Tibial artery (tissue), 4 donors: ENCODE measurements at places on chromosomes 6 and 20.

- H3K27ac ChIP-seq = no peak overlapping the region
- H3K27me3 ChIP-seq = no peaks in the 10 kb centered on the region
- no peak for DNase-seq
- H3K36me3 ChIP-seq = no peaks in the 10 kb centered on the region
- no peaks in the 10 kb centered on the region for H3K4me1 ChIP-seq
Observed at GRCh38 chr6:159062564-159062945, 17.8 kb upstream of the TAGAP start.

DNA sequence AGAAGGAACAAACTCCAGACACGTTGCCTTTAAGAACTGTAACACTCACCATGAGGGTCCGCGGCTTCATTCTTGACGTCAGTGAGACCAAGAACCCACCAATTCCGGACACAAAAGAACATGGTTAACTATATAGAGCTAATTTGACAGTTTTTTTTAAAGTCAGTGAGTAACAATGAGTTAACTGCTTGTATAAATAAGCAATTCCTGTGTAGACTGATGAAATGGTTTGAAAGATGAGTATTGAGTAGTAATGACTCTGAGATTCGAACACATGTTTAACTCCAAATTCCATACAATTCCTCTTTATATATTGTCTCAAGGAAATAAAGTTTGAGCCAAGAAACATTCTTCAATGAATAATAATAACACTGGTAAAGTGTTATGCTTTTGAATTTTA, 478.0 kb downstream of the MMUT start:
- no peak overlapping the region for H3K27ac ChIP-seq
- H3K4me3 ChIP-seq = no peak overlapping the region
- H3K36me3 ChIP-seq = no peaks in the 10 kb centered on the region
- H3K4me1 ChIP-seq = no peaks in the 10 kb centered on the region
- no peak for DNase-seq
- H3K27me3 ChIP-seq = no peaks in the 10 kb centered on the region

DNA sequence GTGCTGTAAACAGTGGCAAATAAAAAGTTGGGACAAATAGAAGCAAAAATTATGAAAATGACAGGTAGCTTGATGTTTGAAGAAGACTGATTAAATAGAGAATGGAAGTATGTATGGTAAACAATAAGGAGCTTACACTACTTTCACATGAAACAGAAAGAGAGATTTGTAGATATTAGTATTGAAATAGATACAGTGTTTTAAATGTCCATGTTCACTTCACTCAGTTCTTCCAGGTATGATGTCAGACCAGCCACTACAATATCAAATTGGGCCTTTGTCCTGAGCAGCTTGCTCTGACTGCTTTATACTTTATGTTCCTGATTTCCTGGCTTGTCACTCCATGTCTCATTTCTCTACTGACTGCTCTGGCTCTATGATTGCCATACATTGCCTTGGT, 107.5 kb downstream of the CENPW start:
- H3K36me3 ChIP-seq = no peaks in the 10 kb centered on the region
- DNase-seq = no peak
- no peak overlapping the region for H3K4me3 ChIP-seq
- no peaks in the 10 kb centered on the region for H3K4me1 ChIP-seq
- H3K27me3 ChIP-seq = no peaks in the 10 kb centered on the region

GRCh38 chr20:46831633-46832011, 63.0 kb upstream of the EYA2 start:
- no peaks in the 10 kb centered on the region for H3K36me3 ChIP-seq
- DNase-seq = no peak
- H3K27ac ChIP-seq = no peak overlapping the region
- H3K27me3 ChIP-seq = peaks cover 11% of the 10 kb centered on the region
- no peaks in the 10 kb centered on the region for H3K4me1 ChIP-seq

DNA sequence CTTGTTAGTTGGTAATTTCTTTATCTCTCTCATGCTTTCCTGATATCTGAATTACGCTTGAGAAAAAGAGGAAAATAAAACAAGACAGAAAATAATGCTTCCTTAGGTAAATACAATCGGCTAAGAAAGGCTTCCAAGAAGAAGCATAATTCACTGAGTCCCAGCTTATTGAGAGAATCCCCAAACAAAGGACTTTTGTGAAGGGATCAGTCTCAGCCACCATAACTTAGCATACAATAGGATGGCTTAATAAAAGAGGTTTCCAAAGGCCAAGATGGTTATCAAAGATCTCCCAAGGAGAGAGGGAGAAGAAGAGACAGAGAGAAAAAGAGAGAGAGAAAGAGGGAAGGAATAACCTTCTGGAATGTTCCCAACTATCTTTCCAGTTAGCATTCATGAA, 46.0 kb upstream of the SALL4 start:
- no peak overlapping the region for H3K27ac ChIP-seq
- H3K4me1 ChIP-seq = no peaks in the 10 kb centered on the region
- H3K27me3 ChIP-seq = peaks cover 2% of the 10 kb centered on the region
- DNase-seq = no peak
- H3K36me3 ChIP-seq = no peaks in the 10 kb centered on the region

- no peak overlapping the region for H3K4me3 ChIP-seq
- DNase-seq = no peak
- H3K36me3 ChIP-seq = no peaks in the 10 kb centered on the region
- H3K27me3 ChIP-seq = no peaks in the 10 kb centered on the region
- no peaks in the 10 kb centered on the region for H3K4me1 ChIP-seq
Observed at GRCh38 chr6:64214373-64214772, 578.8 kb downstream of the PHF3 start.

- H3K27ac ChIP-seq = no peak overlapping the region
- peaks cover 4% of the 10 kb centered on the region for H3K4me1 ChIP-seq
- H3K27me3 ChIP-seq = no peaks in the 10 kb centered on the region
- no peak overlapping the region for H3K4me3 ChIP-seq
- no peak for DNase-seq
Observed at GRCh38 chr6:83433177-83433576, 2.3 kb upstream of the ME1 start.

- H3K4me3 ChIP-seq = no peak overlapping the region
- H3K4me1 ChIP-seq = no peaks in the 10 kb centered on the region
- H3K36me3 ChIP-seq = no peaks in the 10 kb centered on the region
- no peaks in the 10 kb centered on the region for H3K27me3 ChIP-seq
- H3K27ac ChIP-seq = no peak overlapping the region
- DNase-seq = no peak
Observed at GRCh38 chr6:113495521-113495920, 361.6 kb upstream of the MARCKS start.

- peaks cover 17% of the 10 kb centered on the region for H3K36me3 ChIP-seq
- DNase-seq = peak; percentile 79
- peak overlapping the region; percentile 89 for H3K27ac ChIP-seq
- H3K4me1 ChIP-seq = no peaks in the 10 kb centered on the region
- H3K27me3 ChIP-seq = no peaks in the 10 kb centered on the region
- peak overlapping the region; percentile 89 for H3K4me3 ChIP-seq
Observed at GRCh38 chr6:139376604-139377218, 2.3 kb upstream of the CITED2 start.

DNA sequence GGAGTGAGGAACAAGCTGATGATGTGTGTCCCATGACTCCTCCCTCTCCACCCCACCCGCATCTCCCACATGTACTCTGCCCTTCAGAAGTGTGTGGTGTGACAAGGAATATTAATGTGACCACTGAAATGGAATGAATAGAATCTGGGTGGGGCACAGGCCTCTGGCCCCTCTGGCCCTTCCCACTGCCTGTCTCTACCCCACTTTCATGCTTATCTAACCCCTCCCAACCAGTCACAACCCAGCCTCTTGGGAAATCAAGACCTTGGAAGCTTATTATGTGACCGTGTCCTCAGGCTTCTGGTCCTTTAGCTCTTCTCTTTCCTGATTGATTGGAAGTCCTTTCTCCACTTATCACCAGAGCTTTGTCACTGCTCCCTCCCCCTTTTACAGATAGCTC, 312.2 kb upstream of the SOX4 start:
- no peak overlapping the region for H3K4me3 ChIP-seq
- H3K27ac ChIP-seq = no peak overlapping the region
- no peaks in the 10 kb centered on the region for H3K4me1 ChIP-seq
- no peaks in the 10 kb centered on the region for H3K36me3 ChIP-seq

DNA sequence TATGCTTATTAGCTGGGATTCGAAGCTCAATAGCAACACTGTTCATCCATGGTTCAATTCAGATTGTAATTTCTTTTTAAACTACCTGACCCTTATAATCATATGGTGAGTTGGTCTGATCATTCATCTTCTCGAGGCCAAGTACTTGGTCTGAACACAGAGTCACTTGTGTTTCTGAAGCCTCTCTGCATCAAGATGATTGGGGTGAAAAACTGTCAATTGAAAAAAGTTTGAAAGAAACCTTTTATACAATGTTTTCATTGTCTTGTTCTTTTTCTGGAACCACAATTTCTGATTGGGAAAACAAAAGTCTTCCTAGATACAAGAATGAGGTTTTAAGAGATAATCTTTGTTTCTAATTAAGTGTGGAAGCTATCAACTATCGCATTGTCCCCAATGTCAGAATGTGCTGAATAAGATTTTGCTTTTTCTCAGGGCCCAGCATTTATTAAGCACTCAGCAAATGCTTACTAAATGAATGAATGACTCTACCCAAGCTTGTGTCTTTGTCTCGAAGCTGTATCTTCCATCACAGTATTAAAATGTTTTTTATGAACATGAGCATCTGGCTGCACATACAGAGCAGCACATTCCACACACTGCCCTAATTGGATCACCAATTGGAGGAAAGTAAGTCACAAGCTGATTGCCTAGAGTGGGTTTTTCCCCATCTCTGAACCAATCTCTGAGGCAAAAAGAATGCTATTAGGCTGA, 45.0 kb upstream of the MOXD1 start:
- no peak overlapping the region for H3K4me3 ChIP-seq
- no peak overlapping the region for H3K27ac ChIP-seq
- peaks cover 10% of the 10 kb centered on the region for H3K36me3 ChIP-seq
- H3K27me3 ChIP-seq = no peaks in the 10 kb centered on the region
- DNase-seq = no peak
- H3K4me1 ChIP-seq = no peaks in the 10 kb centered on the region

DNA sequence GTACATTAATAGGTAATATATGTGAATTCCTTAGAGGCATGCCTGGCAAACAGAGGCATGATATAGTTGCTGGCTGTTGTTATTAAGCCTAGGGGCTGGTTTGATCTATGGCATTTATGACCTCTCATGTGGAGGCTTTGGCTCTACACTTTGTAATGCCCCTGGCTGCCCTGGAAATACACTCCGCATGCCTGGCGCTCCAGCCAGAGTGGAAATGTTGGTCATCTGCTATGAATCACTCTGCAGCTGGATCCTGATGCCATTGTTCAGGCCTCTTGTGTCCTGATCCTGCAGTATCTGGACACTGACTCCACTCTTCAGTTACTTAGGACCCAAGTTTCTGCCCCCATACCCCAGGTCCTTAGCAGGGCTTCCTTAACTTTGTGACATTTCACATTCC, 200.5 kb upstream of the PCSK2 start:
- H3K27ac ChIP-seq = no peak overlapping the region
- H3K36me3 ChIP-seq = no peaks in the 10 kb centered on the region
- no peaks in the 10 kb centered on the region for H3K4me1 ChIP-seq
- no peak for DNase-seq

DNA sequence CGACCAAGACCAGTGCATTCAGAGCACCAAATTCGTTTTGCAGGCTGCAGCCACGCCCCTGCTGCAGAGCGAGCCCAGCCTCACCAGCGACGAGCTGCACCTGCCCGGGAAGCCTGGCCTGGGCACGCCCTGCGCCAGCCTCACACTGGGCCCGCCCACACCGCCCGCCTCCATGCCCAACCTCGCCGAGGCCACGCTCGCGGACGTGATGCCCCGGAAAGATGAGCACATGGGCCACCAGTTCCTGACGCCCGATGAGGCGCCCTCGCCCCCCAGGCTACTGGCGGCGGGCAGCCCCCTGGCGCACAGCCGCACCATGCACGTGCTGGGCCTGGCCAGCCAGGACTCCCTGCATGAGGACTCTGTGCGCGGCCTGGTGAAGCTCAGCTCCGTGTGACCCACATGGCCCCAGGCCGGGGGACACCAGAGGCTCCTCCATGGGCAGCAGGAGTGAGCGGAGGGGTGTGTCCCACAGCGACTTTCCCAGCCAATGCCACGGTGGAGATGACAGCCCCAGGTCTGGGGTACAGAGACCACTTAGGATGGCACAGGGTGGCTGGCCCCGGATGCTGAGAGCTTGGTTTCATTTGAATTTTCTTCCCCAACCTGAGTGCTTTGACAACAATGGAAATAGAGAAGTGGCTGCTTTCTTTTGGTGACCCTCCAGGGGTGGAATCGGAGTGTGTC, 150.2 kb upstream of the SNX9 start:
- H3K4me3 ChIP-seq = no peak overlapping the region
- no peaks in the 10 kb centered on the region for H3K36me3 ChIP-seq
- no peak for DNase-seq
- no peak overlapping the region for H3K27ac ChIP-seq
- peaks cover 20% of the 10 kb centered on the region for H3K4me1 ChIP-seq

DNA sequence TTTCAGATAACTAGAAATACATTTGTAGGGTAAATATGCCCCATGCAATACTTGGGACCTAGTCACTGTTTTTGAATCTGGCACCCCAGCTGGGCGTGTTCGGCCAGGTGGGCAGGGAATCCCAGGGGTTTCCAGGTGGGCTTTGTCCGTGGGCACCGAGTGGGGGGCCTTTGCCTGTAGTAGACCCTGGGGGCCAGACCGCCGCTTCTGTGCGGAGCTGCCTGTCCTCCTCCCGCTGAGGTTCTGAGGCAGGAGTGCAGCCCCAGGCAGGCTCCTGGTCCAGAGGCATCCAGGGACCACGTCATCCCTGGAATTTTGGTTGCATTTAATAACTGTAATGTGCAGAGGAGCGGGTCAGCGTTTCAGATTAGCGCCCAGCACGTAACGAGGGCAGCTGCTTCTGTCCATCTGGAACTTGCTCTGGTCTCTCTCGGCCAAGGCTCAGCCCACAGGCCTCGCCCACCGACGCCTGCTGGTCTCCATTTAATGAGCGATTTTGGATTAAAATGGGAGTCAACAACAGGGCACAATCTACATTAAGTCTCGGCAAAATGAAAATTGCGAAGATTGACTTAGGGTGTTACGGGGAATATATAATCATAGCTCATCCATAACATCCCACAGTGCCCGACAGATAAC, 12.8 kb downstream of the BHLHE23 start:
- DNase-seq = no peak

DNA sequence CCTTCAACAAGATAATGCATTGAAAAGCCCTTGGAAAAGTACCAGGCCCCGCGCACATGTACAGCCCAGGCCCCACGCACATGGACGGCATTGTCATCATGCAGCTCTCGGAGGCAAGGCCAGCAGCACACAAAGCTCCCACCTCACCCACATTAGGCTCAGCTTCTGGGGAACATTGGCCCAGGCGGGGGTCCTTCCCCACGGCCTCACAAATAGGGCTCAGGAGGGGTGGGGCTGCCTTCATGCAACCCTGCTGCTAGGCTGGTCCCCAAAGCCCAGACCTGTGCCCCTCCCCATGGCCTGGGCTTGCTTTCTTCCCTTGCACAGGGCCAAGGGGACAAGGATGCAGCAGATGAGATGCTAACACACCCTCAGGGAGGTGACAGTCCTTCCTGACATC, 26.7 kb downstream of the NPEPL1 start:
- peaks cover 8% of the 10 kb centered on the region for H3K36me3 ChIP-seq
- H3K27ac ChIP-seq = no peak overlapping the region
- no peaks in the 10 kb centered on the region for H3K27me3 ChIP-seq
- H3K4me3 ChIP-seq = no peak overlapping the region
- H3K4me1 ChIP-seq = no peaks in the 10 kb centered on the region

- DNase-seq = no peak
- H3K27me3 ChIP-seq = no peaks in the 10 kb centered on the region
- no peaks in the 10 kb centered on the region for H3K36me3 ChIP-seq
- no peak overlapping the region for H3K27ac ChIP-seq
- no peaks in the 10 kb centered on the region for H3K4me1 ChIP-seq
Observed at GRCh38 chr6:40383348-40384115, 203.6 kb downstream of the LRFN2 start.

GRCh38 chr6:87182321-87182720, 27.0 kb downstream of the ZNF292 start:
- no peaks in the 10 kb centered on the region for H3K27me3 ChIP-seq
- no peak overlapping the region for H3K27ac ChIP-seq
- no peak overlapping the region for H3K4me3 ChIP-seq
- no peak for DNase-seq
